ENCODE measurements at places on chromosomes 2 and 18.
A peak's percentile ranks its signal among the peaks of the same experiment; 100 is the strongest.

DNA sequence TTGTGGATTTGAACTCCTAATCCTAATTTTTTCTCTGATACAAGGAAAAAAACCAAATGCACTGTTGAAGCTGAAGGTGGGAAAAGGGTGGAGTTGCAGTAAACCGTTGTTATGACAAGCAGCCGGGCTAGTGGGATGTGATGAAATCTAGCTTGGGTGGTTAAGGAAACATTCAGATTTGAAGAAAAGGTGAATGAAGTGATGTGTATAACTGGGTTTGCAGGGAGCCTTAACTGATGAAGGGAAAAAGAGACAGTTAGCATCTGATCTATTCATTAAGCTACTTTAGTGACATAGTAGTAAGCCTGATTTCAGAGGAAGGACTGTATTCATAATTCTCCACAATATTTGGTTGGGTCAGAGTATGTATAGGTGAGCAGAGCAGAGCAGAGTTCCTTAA is 3.5 kb downstream of the EML6 start:
- DNase-seq: no peak

GRCh38 chr2:242020196-242021004 is 150.9 kb downstream of the RTP5 start:
- no peak for DNase-seq

- no peak for DNase-seq
These were observed 69.2 kb downstream of the RNF144A start for GRCh38 chr2:6986301-6986911.

DNA sequence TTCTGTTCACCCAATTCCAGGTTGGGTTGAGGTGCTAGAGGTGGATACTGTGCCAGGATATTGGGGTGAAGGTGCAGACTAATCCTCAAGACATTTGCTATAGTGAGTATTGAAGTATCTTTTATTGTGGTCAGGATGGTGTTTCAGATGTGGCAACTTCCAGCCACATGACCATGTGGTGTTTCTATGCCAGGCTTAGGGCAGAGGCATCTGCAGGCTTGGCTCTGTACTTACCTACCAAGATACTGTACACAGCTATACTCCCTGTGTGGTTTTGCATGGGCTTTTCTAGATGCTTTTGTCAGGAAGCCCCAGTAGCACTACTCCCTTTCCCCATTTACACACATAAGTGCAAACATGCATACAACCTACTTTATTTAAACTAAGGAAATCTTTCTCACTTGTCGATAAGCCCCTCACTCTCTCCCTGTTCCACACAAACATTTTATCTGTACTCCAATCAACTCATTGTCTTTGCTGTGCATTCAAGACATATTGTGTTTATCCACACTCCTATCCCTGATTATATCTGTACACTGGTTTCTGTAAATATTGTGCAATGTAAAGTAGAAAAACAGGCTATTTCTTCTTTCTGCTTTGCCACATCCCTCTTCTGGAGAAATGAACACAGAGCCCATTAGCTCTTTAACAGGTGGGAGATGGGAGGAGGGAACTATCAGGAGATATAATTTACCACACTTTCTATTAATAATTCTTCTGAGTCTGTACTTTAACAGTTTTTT is 12.3 kb downstream of the ARL6IP6 start:
- DNase-seq: no peak

- DNase-seq: no peak
These were observed 114.7 kb upstream of the STON1 start for GRCh38 chr2:48414980-48415835.

- no peak for DNase-seq
These were observed 145.8 kb upstream of the GULP1 start for GRCh38 chr2:188145885-188146284.

- DNase-seq: peak; percentile 40
These were observed 1.6 kb downstream of the GALNT13 start for GRCh38 chr2:153873052-153874048.

GRCh38 chr2:197805715-197806633 is 1.6 kb downstream of the PLCL1 start:
- no peak for DNase-seq

DNA sequence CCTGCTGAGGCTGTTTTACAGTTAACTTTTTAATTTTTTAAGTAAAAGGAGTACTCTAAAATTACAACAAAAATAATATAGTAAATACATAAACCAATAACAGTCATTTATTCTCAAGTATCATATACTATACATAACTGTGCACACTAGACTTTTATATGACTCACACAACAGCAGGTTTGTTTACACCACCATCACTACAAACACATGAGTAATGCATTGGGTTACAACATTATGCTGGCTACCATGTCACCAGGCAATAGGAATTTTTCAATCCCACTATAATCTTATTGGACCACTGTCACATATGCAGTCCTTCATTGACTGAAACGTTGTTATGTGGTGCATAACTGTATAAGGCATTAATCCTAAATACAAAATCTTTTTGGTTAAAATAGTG is 42.5 kb downstream of the RASGRP3 start:
- no peak for DNase-seq

GRCh38 chr18:10404168-10404567 is 50.3 kb upstream of the APCDD1 start:
- DNase-seq: no peak

- no peak for DNase-seq
These were observed 20.3 kb downstream of the PLEK start for GRCh38 chr2:68385220-68385906.

DNA sequence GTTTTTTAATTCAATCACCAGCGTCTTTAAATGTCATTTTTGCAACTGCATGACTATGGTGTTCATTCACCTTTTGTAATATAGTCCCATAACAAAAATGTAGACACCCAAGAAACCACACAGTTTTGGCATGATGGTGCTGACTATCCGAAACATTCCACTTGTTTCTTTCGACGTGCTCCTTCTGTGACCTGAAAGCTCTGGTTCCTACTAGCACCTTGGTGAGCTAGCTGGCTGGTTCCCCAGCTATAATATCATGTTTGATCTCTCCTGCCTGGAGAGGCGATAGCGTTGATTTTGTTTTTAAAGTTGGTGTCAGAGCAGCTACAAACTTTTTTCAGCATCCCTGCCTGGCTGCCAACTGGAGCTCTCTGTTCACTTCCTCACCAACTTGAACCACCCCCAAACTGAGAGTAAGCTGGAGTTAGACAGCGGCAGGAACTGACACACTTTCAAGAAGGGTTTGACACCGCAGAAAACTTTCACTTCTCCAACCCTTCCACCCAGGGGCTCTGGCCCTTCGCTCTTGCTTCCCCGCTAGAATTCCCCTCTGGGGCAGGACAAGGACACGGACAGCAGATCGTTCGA is 1.1 kb downstream of the ATAD2B start:
- no peak for DNase-seq

GRCh38 chr2:168639441-168639898 is 163.0 kb upstream of the NOSTRIN start:
- no peak for DNase-seq

GRCh38 chr2:226673314-226673723 is 126.3 kb downstream of the IRS1 start:
- no peak for DNase-seq

DNA sequence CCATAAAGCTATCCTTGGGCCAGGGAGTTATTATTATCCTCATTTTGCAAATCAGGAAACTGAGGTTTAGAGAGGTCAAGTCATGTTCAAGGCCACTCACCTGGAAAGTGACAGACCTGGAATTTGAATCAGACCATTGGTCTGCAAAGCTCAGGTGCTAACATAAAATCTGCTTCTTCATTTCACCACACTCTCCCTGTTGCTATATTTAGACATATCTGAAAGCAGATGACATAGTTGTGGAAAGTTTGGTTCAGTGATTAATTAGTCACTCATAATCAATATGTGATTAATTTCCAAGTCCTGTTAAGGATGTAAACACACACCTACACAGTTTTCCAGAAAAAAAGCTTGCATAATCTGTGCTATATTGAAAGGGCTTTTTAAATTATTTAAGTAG is 57.4 kb downstream of the LINC00305 start:
- no peak for DNase-seq

- no peak for DNase-seq
These were observed 166.8 kb downstream of the BCL2 start for GRCh38 chr18:63152791-63153190.

GRCh38 chr18:35588995-35589394 is 7.5 kb downstream of the GALNT1 start:
- DNase-seq: no peak

GRCh38 chr2:173656086-173656485 is 301.4 kb downstream of the CDCA7 start:
- no peak for DNase-seq

DNA sequence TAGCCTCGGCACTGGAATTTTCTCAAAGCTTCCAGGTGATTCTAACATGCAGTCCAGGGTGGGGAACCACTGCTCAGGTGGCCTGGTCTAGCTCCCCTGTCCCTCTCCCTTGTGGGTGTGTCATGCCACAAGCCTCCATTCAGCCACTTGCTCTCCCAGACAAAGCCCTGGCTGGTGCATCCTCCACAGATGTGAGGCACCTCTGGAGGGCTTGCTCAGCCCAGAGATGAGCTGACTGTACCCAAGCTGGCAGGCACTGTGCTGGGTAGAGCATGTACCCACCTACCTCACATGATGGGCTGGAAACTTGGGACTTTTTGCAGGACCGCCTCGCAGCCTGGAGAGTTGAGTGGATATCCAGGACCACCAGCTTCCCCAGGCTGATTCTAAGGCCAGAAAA is 88.1 kb downstream of the ZBTB7C start:
- DNase-seq: no peak

- DNase-seq: no peak
These were observed 145.9 kb upstream of the RBMS1 start for GRCh38 chr2:160639472-160639871.

GRCh38 chr2:65366595-65367125 is 65.7 kb downstream of the SPRED2 start:
- DNase-seq: no peak

DNA sequence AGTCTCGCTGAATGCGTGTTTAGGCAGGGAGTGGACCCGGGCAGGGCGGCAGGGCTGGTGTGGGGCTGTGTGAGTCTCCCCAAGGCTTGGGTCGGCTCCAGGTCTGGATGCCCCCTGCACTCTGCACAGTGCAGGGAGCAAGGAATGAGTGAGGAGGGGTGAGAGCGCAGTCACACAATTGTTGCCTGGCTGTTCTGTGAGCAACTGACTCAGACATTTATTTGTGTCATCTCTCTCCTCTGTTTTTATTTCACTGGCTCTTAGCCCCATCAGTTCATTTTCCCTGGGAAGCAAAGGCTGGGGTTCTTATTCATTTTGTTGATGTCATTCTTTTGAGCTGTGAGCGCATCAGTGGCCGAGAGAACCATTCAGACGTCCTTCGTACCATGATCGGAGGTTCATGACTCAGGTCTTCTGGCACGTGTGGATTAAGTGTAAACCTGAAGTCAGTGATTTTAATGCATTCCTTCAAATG is 61.1 kb downstream of the GATA6 start:
- no peak for DNase-seq
